ENCODE measurements at places on chromosomes 2 and 18.

GRCh38 chr2:131056204-131056931 is 36.9 kb downstream of the FAM168B start:
- no peak for DNase-seq

GRCh38 chr2:111632661-111633060 is 251.3 kb downstream of the ANAPC1 start:
- no peak for DNase-seq

DNA sequence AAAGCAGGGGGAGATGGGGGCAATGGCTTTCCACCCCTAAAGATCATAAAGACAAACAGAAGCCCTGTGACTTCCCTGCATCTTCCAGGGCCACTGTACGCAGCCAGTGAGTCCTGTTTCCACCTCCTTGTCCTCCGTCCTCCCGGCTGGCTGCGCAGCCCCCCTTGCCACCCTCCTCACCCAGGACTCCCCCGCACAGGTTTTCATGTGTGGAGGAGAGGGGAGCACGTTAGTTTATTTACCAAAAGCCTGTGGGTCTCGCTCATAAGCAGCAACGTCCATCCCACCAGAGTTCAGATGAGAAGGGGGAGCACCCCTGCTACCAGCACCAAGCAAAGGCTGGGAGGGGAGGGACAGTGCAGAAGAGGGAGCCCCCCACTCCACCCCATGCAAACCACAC is 11.7 kb downstream of the CYP26B1 start:
- no peak for DNase-seq

GRCh38 chr2:226780431-226780830 is 19.2 kb downstream of the IRS1 start:
- no peak for DNase-seq

DNA sequence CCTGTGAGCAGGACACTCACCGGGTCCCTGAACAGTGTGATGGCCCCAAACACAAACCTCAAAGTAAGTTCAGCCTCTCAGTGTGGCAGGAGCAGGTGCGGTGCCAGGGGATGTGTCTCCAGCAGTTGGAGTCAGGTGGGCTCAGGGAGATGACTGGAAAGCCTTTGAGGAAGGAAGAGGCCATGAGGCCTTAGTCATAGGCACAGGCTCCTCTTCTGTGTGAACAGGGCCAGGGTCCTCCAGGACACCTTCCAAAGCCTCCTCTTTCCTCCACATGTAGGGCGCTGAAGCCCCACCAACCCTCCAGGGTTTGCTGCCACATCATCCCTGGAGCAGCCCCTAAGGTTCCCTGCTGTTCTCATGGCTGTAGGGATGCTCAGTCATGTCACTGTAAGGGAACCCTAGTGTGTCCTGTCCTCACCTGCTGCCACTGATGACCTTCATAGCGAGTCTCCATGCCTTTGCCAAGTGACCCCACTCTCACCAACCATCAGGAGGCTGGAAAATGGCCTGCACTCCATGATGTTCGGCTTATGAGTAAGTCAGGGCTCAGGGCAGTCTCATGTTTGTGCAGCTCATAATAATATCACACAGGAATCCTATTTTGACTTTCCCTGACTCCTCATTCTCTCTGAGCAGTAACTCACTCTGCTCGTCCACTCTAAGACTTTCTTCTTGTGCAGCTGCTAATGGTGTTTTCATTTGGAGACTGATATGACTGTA is 1152.9 kb downstream of the RPIA start:
- DNase-seq: no peak

GRCh38 chr2:149692961-149693396 is 105.4 kb upstream of the MMADHC start:
- DNase-seq: no peak

All from SW480 (cell line).